Psoas muscle (tissue), 8 donors: ENCODE measurements at places on chromosomes 7 and 10. TPM values are rescaled to one million over a fixed set of nuclear protein-coding genes. Genes with fewer than 3 reads are reported as not detected.

OR2A12 gene
- not detected for total RNA-seq

RAMP3 gene
- 9.9 TPM for total RNA-seq

SERPINE1 gene
- 7.5 TPM for total RNA-seq

GRCh38 chr7:73647725-73648592 is 19.7 kb upstream of the VPS37D start:
- no peak for DNase-seq

NCF1 gene
- total RNA-seq: 1.4 TPM

DNA sequence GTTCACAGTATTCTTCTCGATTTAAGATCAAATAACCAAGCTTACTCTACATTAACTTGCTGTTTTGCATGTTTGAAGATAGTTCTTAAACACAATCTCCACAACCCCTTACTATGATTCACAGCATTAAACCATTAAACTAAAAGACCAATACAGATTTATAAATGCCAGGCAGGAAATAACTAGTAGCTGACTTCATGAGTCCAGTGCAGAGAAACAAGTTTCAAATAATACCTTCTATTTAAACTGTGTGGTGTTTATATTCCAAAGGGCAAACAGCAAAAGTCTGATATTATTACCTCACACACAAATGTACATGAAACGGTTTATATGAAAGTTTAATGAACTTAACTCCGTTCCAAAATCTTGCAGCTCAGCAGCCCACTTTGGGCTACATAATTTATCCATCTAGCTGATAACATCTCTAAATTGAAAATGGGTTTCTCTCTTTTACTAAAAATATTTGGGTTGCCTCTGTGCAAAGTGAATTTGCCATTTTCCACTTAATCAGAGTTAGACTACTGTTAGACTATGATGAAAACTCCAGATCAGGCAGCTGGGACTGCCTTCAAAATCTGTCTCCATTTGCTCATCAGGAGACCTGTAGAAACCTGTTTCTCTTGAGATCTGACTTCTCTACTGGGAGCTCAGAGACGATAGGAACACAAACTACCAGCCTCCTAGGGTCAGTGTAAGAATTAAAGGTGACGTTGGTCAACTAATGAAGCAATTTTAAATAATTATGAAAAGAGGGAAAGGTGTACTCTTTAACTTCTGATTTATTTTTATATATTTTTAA is 287.3 kb downstream of the FZD1 start:
- DNase-seq: no peak

TMEM243 gene
- total RNA-seq: 2.6 TPM

GRCh38 chr10:86357041-86357440 is 9.6 kb downstream of the GRID1 start:
- no peak for DNase-seq

- DNase-seq: no peak
Observed at GRCh38 chr7:18648849-18649758, 153.6 kb downstream of the HDAC9 start.

- peak; percentile 76 for DNase-seq
Observed at GRCh38 chr10:5945561-5946418, 31.6 kb downstream of the IL15RA start.

URGCP gene
- total RNA-seq: 41.6 TPM
